ENCODE measurements at places on chromosomes 1 and 21.

GRCh38 chr1:68355614-68356013, 94.1 kb downstream of the RPE65 start:
- DNase-seq: no peak

- DNase-seq: no peak
These were observed 67.6 kb downstream of the USP24 start for GRCh38 chr1:55147524-55147923.

GRCh38 chr1:103516693-103517092, 8.8 kb upstream of the RNPC3 start:
- DNase-seq: peak; percentile 1

DNA sequence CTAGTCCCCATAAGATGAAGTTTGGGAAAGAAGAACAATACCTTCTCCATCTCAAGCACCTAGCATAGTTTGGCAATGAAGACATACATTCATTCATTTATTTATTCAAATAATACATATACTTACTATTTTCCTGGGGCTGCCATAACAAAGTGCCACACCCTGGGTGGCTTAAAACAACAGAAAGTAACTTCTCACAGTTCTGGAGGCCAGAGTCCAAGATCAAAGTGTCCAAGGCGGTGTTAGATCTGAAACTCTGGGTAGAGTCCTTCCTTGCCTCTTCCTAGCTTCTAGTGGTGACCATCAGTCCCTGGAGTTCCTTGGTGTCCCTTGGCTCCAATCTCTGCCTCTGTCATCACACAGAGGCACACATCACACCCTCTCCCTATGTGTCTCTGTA, 112.1 kb upstream of the IGSF21 start:
- no peak for DNase-seq

DNA sequence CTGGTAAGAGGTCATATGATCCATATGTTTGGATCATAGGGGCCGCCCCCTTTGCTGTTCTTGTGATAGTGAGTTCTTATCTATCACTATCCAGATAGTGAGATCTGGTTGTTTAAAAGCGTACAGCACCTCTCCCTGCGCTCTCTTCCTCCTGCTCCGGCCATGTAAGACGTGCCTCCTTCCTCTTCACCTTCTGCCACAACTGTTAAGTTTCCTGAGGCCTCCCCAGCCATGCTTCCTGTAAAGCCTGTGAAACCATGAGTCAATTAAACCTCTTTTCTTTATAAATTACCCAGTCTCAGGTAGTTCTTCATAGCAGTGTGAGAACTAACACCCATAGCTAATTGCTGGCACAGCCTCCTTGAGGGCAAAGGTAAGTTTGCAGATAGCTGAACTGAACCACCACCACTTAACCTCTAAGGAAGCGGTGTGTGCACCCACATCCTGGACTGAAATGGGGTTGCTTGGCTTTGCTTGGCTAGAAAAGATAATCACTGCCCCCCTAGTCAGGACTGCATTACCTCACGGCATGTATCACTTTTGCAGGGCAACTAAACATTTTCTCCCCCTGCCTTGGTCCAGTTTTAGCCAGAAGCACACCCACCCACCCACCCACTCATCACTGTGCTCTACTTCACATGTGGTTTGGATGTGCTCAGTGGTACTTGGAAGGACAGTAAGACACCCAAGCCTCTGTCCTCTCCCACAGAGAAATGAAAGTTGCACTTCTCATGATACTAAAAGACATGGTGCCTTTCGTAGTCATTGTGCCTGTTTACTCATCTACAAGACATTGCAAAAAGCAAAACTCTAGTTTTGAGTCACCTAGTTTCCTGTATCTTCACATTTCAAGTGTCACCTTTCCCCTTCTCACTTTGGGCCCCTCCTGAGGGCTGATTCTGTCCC, 23.1 kb upstream of the PTAFR start:
- DNase-seq: no peak

- DNase-seq: no peak
These were observed 559.9 kb downstream of the RWDD3 start for GRCh38 chr1:95793893-95794292.

- DNase-seq: no peak
These were observed 605.3 kb downstream of the KCNT2 start for GRCh38 chr1:196002906-196003305.

DNA sequence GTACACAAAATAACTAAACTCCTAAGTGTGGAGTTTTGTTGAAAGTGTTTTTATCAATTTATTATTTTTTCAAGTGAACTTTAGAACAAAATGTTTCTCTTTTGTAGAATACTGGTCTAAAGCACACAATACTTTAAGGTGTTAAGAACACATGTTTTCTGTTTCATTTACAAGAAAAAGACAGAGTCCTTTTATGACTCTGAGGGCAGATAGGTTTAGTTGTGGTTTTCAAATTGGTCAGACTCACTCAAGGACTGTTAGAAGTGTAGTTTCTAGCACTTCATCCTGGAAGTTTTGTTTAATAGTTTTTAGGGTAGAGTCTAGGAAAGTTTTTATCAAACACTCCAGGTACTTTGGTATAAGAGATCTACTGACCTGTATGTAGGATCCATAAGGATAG, 376.5 kb downstream of the LRRIQ3 start:
- DNase-seq: no peak

DNA sequence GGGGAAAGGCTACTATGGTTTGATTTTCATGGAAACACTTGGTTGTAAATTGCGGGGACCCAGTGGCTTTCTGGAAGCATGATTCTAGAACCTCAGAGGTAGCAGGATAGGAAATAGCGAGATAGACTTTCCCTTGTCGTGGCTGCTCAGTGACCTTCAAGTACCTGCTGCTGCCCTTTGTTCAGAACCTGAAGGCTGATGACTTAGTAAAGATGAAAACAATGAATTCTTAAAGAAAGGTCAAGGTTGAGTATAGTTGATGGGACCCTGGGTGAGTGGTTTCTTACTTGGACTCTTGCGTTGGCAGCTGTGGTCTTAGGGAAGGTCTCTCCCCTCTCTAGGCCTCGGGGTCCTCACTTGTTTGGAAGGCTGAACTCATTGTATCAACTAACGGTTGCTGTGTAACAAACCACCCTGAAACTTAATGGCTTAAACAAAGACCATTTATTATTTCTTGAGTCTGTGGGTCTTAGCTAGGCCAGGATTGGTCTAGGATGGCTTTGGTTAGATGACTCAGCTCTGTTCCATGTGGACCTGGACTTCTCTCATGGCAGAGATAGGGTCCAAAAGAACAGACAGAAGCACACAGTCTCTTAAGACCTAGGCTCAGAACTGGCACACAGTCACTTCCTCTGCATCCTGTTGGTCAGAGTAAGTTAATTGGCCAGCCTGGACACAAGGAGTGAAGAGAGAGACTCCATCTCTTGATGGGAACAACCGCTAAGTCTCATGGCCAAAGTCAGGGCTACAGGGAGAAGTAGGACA, 89.2 kb upstream of the SELENON start:
- DNase-seq: no peak

DNA sequence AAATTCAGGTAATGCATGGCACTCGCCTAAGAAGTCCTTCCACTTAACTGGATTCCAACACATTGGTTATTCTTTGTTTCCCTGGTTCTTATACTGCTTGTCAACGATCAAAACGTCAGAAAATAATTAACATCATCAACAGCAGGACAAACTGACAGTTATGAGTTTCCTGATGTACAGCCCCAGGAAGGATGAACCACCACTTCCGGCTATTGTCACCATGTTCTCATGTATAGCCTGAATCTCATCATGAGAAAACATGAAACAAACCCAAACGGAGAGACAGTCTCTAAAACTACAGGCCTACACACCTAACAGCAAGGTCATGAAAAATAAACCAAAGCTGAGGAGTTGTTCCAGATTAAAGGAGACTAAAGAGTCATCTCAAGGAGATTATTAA, 60.5 kb upstream of the FBXO28 start:
- no peak for DNase-seq

DNA sequence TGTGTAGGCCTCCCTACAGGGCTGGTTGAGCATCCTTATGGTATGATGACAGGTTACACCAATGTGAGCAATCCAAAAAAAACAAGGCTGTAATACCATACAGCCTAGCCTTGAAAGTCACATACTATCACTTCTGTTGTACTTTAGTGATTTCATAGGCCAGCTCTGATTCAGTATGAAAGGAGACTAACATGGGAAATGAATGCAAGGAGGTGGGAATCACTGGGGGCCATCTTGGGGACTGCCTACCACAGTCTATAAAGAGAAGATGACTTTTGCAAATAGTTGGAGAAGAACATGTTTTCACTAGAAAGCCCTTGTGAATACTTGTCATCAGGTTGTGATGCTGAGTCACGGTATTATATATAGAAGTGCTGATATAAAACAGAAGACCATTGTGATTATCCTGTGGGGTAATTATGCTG, 270.7 kb downstream of the S1PR1 start:
- no peak for DNase-seq

DNA sequence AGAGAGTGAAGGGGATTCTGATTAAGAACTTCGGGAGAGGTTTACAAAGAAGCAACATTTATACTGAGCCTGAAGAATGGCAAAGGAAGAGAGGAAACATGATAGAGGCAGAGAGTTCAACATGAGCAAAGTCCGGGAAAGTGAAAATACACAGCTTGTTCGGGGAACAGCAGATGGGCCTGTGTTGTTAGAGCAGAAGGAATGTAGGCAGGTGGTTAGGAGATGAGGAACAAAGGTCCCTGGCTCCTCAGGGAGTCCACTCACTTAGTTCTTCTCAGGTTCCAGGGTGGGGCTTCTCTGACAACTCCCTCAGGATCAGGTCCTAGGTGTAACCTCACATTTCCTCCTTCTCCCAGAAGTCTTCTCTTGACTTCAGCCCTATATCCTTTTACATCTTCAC, 5.1 kb upstream of the ZNF326 start:
- no peak for DNase-seq

GRCh38 chr1:183074215-183074614, 51.0 kb downstream of the LAMC1 start:
- DNase-seq: no peak

DNA sequence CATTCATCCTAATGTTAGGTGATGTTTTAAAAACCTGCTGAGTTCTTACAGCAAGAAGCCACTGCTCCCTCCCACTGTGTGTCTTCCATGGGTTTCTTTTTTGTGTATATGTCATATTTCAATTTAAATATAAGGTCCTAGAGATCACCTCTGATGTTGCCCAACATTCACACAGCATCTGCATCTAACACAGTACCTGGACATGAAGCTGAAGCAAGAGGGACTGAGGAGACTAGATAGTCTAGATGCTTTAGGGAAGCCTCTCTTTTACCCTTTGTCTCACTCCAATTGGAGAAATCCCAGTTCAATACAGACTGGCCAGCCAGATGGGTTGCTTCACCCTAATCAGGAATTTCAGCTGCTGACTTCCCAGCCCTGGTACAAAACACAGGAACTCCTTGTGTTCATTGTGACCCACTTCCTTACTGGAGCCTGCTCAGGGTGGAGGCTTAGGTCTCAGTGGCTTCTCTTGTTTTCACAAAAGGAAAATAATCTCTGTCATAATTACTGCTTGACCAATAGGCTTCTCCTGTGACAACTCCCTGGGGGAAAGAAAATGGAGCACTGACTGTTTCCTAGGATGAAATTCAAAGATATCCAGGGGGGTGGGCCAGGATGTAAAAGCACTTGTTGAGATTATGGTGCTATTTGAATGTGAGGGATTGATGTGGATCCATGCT, 17.3 kb downstream of the BTG2 start:
- no peak for DNase-seq
